Sciatic nerve (tissue), 2 donors: ENCODE measurements at places on chromosomes 1 and 21. TPM values are rescaled to one million over a fixed set of nuclear protein-coding genes. Genes with fewer than 3 reads are reported as not detected.

- no peak for DNase-seq
Measured at GRCh38 chr1:113751516-113751915, 7.8 kb downstream of the PHTF1 start.

- no peak for DNase-seq
Measured at GRCh38 chr1:31244326-31244725, 4.6 kb upstream of the NKAIN1 start.

DNA sequence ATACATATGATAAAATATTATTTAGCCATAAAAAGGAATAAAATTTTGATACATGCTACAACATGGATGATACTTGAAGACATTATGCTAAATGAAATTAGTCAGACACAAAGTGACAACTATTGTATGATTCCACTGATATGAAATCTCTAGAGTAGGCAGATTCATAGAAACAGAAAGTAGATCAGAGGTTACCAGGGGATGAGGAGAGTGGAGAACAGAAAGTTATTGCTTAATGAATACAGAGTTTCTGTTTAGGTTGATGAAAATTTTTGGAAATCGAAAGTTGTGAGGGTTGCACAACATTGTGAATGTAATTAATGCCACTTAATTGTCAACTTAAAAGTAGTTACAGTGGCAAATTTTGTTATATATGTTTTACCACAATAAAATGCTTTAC is 315.7 kb upstream of the USP25 start:
- DNase-seq, result no peak

- DNase-seq, result peak; percentile 71
Measured at GRCh38 chr1:23727362-23727811, 15.9 kb upstream of the ELOA start.

DNA sequence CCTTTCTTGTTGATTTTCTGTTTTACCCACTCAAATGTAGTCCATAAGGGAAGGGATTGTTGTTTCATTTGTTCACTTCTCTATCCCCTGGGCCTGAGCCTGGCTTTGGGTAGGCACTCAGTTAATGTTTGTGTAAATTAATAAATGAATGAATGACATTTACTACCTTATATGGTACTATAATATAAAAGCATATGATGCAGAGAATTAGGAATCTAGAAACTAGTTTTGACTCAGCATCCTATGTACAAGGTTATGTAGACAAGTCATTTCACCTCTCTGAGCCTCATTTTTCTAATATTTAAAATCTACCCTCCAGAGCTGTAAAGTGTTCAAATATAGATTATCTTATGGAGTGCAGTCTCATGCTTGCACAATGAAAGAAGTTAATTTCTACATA is 68.9 kb upstream of the S1PR1 start:
- no peak for DNase-seq

- DNase-seq, result no peak
Measured at GRCh38 chr1:164563721-164564360, 4.9 kb downstream of the PBX1 start.

GRCh38 chr1:178552856-178553255 is 39.9 kb downstream of the TEX35 start:
- DNase-seq, result no peak

- no peak for DNase-seq
Measured at GRCh38 chr1:109523706-109524105, 14.2 kb upstream of the AMIGO1 start.

GRCh38 chr1:6795203-6795602 is 9.9 kb downstream of the CAMTA1 start:
- no peak for DNase-seq

DNA sequence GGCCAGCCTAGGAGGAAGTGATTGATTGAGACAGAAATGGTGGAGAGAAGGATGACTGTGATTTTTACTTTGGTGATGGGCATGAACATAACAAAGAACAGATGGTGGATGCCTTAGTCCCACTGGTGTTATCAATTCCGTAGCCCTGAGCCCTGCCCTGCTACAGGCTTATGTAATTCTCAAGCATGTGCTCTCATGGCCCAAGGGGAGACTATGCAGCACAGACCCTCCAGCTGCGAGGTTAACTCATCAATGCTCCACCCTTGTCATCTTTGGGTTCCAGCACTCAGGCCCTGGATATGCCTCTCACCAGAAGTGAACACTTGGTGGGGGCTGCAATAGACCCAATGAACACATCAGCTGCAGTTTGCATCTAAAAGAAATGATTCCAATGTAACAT is 62.7 kb upstream of the LRRC8D start:
- DNase-seq, result no peak

DNA sequence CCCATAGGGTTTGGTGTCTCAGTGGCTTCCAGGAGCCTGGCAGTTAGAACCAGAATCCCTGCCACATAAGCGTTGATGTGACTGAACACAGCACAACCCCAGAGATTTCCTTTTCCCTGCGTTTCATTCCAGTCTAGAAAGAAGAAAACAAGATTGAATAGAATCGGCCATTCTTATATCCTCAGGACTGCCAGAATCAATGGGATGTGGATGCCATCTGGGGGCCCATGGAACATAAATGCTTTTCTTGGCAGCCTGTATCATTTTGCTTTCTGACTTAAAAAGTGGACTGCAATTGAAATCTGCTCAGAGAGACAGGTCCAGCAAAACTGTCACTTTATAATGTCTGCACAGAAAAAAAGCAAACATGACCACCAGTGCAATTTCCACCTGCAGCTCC is 80.3 kb downstream of the DISC1 start:
- no peak for DNase-seq

DNA sequence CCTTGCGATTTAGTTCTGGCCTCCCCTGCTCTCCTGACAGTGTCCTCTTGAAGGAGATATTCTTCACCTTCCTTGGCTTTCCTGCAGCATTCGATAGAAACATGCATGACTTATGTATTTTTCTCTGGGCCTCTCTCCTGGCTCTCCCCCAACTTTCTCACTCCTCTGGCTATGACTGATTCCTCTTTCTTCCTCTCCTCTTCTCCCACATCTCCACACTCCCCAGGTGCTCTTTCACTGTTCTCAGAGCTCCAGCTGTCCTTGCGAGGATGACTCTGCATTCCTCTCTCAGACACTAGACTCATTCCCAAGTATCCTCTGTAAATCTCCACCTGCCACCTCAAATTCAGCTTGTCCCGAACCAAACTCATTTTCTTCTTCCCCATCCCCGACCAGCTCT is 18.0 kb downstream of the LRRC42 start:
- DNase-seq, result no peak

GRCh38 chr1:61123326-61123725 is 41.0 kb downstream of the NFIA start:
- DNase-seq, result no peak

GRCh38 chr21:33578214-33578613 is 10.3 kb downstream of the DONSON start:
- no peak for DNase-seq

DNA sequence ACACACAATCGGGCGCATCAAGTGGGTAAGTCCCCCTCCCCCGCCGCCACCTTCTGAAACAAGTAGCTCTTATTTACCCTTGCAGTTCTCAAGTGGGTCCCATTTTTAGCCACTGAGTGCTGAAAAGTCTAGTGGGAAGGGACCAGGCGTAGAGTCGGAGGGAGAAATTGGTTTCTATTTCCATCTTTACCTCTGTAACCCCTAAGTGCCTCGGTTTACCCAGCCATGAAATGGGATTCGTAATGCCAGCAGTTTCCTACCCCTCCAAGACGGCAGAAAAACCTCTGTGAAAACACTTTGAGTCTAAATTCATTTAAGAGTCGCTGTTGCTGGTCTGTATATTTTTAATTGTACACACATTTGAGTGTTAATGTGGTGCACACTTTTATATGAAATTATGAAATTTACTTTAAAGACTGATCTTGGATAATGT is 928 bp downstream of the TLCD4 start:
- no peak for DNase-seq

- no peak for DNase-seq
Measured at GRCh38 chr21:29193072-29193471, 62.6 kb downstream of the MAP3K7CL start.

DNA sequence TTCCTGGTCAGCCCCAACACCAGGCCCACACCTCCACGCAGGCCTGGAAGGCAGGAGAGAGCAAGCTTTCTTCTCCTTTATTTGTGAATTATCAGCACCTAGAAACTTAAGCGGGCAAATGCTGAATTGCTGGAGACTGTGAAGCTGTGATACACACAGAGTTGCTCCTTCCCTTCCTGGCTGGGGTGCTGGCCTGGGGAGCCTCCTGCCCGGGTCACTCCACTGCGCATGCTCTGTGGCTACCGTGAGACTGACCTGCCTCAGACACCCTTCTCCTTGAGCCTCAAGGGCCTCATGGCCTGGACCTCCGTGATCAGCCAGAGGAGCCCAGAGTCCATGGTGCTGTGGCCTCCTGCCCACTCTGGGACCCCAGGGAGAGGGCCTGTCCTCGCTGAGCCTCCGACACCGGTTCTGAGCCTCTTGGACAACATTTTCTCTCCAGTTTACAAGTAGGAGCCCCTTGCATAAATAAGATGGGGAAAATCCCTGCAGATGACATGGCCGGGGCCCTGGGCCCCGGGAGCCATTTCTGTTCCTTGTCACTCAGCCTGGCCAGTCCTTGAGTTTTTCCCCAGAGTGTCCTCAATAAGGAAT is 18.0 kb downstream of the AGPAT3 start:
- DNase-seq, result no peak

GRCh38 chr1:47409311-47410067 is 6.6 kb upstream of the FOXE3 start:
- no peak for DNase-seq

DNA sequence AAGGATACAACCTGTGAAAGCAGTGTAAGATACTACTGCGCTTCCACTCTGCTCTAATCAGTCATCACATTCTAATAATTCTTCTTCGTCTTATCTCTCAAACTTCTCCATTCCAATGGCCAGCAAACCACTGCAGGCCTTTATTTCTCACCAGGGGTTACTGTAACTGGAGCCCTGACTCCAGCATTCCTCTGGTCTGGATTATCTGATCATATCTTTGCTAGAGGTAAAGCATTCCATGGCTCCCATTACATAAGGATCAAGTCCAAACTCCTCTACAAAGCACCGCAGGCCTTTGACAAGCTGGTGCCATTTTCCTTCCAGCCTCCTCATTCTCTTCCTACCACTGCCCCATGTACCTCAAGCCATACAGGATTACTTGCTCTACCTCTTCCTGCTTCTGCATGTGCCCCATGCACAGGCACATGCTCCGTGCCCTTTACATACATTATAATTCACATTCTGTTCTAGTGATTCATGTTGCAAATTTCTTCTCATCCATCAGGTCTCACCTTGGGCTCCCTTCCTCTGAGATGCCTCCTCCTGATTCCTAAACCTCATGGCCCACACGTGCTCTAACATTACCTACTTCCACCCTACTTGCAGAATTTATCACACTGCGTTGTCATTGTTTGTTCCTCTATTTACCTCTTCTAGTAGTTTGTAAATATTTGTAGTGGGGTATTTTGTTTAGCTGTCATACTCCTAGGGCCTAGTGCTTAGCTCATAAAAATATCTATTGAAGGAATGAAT is 9.3 kb upstream of the SERBP1 start:
- no peak for DNase-seq

- no peak for DNase-seq
Measured at GRCh38 chr1:99858881-99859280, 8.7 kb downstream of the AGL start.

Gene OR2T2
- not detected for total RNA-seq

Gene TFF2
- total RNA-seq, result not detected

Gene CLDN19
- total RNA-seq, result 243 TPM

Gene RNF207
- total RNA-seq, result 26.9 TPM

Gene DENND2C
- total RNA-seq, result 4.5 TPM

Gene SLAMF7
- 1.6 TPM for total RNA-seq

Gene PRKAA2
- total RNA-seq, result 13.3 TPM

Gene MAP3K21
- total RNA-seq, result 1.6 TPM

Gene SLC45A3
- total RNA-seq, result 1.3 TPM

Gene PRRX1
- 169 TPM for total RNA-seq

Gene RBM15
- 23.4 TPM for total RNA-seq
